ENCODE measurements at places on chromosomes 5 and 9.

DNA sequence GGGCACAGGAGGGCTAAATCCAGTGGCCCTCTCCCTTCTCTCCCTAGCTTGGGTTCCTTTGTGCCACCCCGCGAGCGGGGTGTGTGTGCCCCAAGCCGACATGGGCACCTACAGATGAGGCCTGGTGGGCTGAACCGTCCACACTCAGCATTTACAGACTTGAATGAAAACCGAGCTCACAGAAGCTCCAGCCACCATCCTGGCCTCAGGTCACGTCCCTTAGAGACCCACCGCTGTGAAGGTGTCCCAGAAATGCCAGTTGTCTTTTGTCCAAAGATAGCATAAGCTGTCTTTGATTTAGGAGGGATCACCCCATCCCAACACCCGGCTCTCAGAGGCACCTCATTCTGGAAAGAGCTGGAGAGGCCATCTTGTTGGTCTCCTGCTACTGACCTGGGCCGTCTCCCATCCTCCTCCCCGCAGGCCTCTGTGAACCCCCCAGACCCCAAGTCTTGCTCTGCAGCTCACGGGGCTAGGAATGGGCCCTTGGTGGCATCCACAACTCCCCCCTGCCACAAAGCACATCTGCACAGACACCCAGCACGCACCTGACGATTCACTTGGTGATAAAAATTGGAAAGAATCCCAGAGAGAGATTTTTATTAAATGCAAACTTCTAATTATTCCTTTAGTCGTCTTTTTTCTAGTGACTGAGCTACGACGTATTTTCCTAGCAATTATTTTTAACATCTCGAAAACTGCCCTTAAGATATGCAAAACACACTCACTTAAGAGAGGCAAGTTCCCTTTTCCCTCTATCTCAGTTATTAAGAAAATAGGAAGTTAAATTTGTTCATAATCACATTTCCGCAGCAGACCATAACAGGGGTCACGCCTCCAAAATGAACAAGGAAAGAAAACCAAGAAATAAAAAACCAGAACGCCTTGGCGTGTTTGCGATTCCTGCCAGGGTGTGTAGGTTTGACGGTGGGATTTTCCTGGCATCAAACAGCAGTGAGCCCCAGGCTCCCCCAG, 80.5 kb upstream of the LMX1B start:
- DNase-seq: no peak

DNA sequence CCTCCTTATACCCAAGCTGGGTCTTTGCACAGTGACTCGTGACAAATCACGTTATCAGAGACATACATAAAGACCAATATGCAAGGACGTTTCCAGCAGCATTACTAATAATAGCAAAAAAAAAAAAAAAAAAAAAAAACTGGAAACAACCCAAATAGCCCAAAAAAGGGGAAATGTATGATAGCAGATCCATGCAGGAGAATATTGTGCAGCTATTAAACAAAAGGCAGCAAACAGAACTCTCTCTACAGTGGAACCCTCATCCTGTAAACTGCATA, 37.7 kb downstream of the C5orf15 start:
- no peak for DNase-seq

DNA sequence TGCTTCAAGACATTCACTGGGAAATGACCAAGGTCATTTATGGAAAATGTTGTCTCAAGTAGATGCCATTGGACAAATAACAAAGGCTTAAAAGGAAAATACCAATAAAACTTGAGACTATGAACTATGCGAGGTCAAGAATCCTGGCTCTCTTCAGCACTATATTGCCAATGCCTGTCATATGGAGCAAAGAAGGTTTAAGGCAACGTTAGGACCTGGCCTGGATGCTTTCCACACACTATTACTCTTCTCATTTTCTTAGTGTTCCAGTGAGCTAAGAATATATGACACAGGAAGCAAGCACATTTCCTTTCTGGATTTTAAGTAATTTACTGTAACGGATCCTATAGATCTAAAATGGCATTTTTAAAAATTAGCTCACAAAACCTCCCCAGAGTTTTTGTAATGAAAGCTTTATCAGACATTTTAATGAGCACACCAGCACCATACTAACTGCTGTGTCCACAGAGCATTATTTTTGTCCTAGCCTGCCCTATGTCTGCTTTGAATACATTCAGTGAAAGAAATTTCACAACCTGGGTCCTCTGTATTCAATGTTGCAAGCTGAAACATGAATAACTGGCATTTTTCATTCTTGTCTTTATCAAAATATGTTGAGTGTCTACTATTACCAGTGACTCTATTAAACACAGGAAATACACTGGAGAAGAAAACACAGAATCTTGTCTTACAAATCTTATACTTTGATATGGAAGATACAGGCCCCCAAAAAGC, 315.6 kb downstream of the CETN3 start:
- DNase-seq: no peak

DNA sequence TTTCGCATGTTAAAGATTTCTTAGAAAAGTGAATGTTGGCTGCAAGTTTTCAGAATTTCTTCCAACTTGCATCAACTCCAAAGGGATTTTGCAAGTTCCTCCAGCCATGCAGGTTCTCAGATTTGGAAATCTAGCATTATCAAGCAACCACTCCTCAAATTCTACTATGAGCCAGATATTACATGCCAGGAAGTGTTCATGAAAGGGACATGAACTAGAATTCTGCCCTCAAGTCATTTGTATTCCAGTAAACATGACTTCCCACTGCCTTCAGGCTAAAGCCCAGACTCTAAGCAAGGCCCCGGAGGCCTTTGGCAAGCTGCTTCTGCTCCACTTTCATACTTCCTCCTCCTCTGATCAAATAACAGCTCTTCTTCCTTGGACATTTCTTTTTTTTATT, 111.3 kb upstream of the PAPPA start:
- no peak for DNase-seq

- DNase-seq: peak; percentile 52
Measured at GRCh38 chr5:93789173-93790067, 48.0 kb upstream of the POU5F2 start.

GRCh38 chr9:14693251-14693861, at the start of gene ZDHHC21:
Gene ZDHHC21 (minus strand): TSS chr9:14693432. CDS start chr9:14674340, 19,092 bp downstream.
- DNase-seq: peak; percentile 77

DNA sequence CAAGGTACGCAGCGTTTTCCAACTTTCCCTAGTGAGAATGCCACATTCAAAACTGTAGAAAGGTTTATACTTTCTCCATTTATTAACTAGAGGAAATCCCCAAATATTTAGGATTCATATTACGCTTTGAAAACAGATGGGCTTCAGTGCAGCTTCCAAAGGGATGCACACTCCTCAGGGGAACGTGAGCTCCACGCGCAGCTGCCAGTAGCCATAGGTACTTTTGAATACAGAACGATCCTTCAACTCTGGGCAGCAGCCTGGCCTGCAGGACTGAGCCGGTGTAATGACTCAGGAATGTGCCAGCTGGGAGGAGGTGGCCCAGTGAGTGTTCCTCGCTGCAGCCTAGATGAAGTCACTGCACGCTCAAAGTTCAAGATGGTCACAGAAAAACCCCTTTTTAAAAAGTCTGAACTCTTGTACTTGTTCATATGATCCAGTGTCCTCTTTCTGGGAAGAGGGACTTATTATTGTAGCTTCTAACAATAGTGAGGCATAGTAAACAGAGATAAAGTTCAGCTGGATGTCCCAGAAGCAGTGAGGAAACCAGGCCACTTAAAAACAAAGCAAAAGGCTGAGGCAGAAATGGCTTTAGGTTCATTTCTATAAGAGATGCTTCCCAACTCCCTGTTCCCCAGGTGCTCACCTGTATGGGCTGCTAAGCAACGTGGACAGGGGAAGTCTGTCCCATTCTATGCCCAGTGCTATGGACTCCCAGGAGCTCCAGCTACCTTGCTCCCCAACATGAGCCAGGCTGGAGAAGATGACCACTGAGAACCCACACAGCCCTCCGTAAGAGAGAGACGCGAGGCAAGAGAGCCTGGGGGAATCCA, 130.0 kb downstream of the LHFPL2 start:
- peak; percentile 93 for DNase-seq

GRCh38 chr5:7927466-7928375, 58.8 kb downstream of the MTRR start:
- peak; percentile 76 for DNase-seq

- DNase-seq: no peak
Measured at GRCh38 chr5:34484216-34484920, 171.8 kb upstream of the RAI14 start.

DNA sequence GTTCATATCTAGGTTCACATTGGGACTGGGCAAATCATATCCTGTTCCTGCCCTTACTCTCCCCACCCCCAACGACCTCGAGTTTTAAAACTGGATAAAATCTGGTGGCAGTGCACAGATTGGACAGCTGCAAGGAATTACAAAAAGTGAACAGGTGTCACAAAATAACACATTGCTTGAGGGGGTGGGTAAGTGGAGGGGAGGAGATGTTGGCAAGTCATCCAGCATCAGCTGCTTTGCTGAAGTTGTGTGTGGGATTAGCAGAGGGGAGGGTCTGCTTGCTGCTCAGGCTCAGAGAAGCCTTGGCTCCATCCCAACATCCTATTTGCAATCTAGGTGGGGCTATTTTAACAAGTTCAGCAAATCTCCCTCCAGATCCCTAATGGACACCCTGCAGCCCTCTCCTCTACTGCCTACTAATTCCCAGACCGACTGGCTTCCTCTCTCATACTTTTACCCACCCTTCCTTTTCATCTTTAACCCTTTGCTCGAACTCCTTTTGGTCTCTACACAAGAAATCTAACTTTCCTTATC, 39.8 kb upstream of the SLC24A2 start:
- DNase-seq: no peak

GRCh38 chr9:29211580-29212396, 1638.5 kb upstream of the C9orf72 start:
- DNase-seq: peak; percentile 17

GRCh38 chr9:124760719-124761118, 10.4 kb downstream of the NR6A1 start:
- no peak for DNase-seq

GRCh38 chr5:21219251-21219650, 1231.3 kb upstream of the CDH18 start:
- no peak for DNase-seq

- DNase-seq: no peak
Measured at GRCh38 chr5:57448751-57449150, 33.9 kb downstream of the ACTBL2 start.

DNA sequence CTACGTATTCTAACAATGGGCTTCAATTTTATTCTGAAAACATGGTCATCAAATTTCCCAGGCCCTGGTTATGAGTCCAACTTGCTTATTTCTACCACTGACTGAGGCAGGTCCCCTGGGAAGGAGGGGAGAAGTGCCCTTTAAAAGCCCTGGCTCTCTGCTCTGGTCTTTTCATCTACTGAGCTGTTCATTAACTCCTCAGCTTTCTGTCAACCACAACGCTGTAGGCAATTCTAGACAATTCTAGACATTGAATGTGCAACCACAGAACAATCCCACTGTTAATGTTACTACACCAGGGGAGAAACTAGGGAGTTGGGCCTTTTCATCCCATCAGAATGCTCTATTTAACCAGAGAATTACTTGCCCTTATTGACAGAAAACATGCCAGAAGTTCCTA, 10.0 kb downstream of the MOCS2 start:
- DNase-seq: no peak

- no peak for DNase-seq
Measured at GRCh38 chr9:126457175-126457547, 130.5 kb downstream of the MVB12B start.

DNA sequence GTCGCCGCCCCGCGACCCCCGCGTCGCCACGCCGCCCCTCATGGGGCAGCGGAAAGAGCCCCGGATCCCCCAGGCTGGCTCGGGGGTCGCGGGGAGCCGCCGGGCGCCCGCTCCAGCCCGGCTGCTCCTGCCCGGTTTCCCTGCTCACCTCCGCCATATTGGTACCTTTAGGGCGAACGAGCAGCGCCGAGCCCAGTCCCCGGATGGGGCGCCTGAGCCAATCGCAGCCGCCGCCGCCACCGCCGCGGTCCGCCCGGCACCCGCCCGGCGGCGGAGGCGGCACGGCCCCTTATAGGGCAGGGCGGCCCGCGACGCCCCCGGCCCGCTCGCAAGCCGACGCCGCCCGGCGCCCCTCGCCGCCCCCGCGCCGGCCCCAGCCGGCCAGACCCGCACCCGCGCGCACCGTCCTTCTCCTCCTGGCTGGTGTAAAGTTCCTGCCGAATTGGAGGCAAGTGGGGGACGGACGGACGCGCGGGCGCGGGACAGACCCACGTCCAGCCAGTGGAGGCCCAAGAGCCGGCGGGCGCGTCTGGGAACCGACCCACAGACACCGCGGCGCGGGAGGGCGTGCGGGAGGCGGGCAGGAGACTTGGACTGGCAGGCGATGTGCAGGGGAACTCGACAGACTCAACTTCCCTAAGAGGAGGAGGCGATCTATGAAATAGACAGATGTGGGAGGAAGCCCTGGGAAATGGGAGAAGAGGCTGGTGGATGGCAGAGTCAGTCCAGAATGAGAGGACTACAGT, at the start of gene MIER3:
Gene MIER3 (minus strand): TSS at position 178 of the 746 bp plus-strand sequence. CDS start 21 bp downstream, at position 157.
- peak; percentile 93 for DNase-seq

GRCh38 chr5:157335534-157336422, 69.9 kb downstream of the CYFIP2 start:
- peak; percentile 63 for DNase-seq

- peak; percentile 68 for DNase-seq
Measured at GRCh38 chr9:18478501-18479361, 4.8 kb downstream of the ADAMTSL1 start.

- DNase-seq: peak; percentile 26
Measured at GRCh38 chr9:78940121-78940855, 631.5 kb upstream of the TLE4 start.

GRCh38 chr9:19456426-19456825, 47.6 kb downstream of the ACER2 start:
- no peak for DNase-seq

GRCh38 chr9:116605060-116605459, 82.0 kb upstream of the TRIM32 start:
- no peak for DNase-seq

DNA sequence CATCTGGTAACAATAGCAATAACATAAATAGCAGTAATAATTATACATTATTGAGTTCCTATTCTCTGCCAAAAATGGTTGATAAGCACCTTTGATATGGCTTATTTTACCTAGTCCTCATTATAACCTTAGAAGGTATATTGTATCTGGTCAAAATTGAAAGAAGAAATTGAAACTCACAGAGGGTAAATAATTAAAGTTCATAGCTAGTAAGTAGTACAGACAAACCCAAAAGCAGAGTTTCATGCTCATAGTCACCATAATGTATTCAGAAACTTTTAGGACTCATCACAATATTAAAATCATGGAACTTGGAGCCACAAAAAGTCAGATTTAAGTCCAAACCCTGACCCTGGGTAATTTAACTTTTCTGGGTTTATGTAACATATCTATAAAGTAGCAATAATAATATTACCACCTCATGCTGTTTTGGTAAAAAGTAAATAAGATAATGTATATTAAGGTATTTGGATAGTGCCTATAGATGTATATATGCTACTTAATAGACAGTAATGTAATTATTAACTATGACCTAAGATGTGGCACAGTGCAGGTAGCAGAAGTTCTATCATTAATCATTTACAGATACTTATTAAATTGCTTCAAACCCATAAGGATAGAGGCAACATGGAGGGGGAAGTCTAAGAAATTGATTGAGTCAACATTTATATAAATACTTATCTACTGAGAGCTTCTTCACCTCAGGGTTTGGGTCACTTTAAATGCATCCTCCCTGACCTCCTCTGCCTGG, 32.4 kb downstream of the STK32A start:
- DNase-seq: no peak
